H54 (cell line): ENCODE measurements at places on chromosomes 3 and 15.

- no peak for DNase-seq
These were observed 207.0 kb upstream of the ONECUT1 start for GRCh38 chr15:52997123-52997522.

GRCh38 chr3:146093896-146094295 is 67.1 kb downstream of the PLOD2 start:
- DNase-seq, result no peak

GRCh38 chr3:141419946-141420345 is 51.6 kb downstream of the ZBTB38 start:
- no peak for DNase-seq

GRCh38 chr15:68644083-68644904 is 65.5 kb downstream of the CORO2B start:
- peak; percentile 26 for DNase-seq

DNA sequence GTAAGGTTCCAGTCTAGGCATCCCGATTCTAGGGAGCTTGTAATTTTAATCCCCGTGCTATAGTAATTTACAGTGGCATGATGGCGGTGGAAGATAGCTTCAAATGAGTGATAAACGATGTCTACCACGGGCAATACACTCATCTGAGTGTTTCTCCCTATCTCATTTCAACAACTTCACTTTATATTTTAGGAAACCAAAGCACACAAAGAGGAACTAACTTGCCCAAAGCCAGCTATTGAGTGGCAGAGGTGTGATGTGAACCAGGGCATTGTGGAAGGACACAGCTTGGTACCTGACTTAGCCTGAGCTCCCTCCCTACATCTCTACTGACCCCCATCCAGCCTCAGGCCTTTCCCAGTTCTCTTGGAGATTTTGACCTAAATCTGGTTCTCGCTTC is 16.9 kb upstream of the FILIP1L start:
- DNase-seq, result no peak
